ENCODE measurements at places on chromosomes 3 and 15.

GRCh38 chr3:99419116-99419515 is 219.3 kb upstream of the COL8A1 start:
- no peak for DNase-seq

- DNase-seq = no peak
Observed at GRCh38 chr3:65627062-65627461, 411.7 kb downstream of the MAGI1 start.

GRCh38 chr3:187011915-187012314 is 81.6 kb downstream of the ST6GAL1 start:
- DNase-seq = no peak

DNA sequence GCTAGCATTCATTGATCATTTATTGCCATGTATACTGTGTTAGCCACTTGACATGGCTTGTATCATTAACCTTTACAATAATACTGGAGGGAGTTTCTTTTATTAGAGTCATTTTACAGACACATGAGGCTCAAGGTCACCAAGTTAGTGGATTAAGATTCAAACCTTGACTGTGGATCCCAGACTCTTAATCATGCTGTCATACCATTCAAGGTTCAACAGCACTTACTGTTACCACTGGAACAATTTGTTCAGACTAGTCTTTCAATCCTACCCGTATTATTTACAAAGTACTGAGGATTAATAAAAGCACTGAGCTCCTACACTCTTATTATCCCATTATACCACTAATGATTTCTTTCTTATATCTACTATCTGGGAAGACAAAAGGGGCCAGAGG is 1.2 kb downstream of the COX17 start:
- DNase-seq = no peak

- DNase-seq = no peak
Observed at GRCh38 chr3:133521946-133522345, 51.5 kb upstream of the CDV3 start.

- no peak for DNase-seq
Observed at GRCh38 chr3:172246107-172246844, 202.0 kb downstream of the GHSR start.

- no peak for DNase-seq
Observed at GRCh38 chr3:151816091-151816604, 2.2 kb downstream of the AADAC start.

- no peak for DNase-seq
Observed at GRCh38 chr3:179969525-179969924, 67.2 kb downstream of the PEX5L start.

GRCh38 chr3:127735767-127736693 is 63.3 kb downstream of the ABTB1 start:
- no peak for DNase-seq

DNA sequence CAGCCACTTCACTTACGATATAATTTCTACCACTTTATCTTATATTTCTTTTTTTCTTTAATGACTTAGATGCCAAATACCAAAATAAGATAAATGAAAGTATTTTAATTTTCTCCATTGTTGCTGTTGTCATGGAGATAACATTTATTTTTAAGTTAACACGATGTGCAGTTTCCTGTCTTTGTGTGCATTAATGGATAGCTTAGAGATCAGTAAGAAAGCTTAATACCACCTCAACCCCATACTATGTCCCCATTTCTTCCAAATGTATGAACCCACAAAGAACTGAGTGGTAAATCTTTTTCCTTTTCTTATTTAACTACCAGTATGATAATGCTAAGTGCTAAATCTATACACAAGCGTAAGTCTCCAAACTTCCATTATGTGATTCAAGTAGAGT is 17.1 kb downstream of the PCNP start:
- DNase-seq = no peak

DNA sequence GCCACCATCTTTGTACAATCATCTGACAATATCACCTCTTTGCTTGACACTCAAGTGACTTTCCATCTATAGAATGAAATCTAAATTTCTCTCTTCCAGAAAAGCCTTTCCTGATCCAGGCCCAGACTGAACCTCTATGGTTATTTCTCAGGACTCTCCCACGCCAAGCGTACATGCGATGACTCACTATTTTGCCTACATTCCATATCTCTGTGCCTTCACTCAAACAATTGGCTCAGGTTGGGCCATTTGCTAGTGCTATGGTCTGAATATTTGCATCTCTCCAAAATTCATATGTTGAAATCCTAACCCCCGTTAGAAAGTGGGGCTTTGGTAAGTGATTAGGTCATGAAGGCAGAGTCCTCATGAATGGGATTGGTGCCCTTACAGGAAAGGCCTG is 43.9 kb downstream of the ST3GAL6 start:
- DNase-seq = no peak

DNA sequence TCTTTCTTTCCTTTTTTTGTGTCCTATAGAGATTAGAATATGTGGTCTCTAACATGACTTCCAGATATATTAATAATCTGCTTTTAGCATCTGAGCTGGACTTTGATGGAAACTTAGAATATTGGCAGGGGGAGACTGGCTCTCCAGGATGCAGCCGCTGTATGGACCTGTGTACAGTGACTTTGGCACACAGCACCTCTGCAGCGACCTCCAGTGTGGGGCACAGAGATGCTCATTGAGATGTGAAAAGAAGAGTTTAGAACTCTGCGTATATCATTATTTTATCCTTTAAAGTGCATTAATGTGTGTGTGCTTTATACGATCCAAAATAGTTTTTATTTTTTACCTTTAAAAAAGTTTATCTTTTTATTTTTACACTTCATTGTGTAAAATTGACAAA is 18.3 kb downstream of the CFAP161 start:
- DNase-seq = no peak

- peak; percentile 37 for DNase-seq
Observed at GRCh38 chr3:15636028-15636709, 34.6 kb downstream of the BTD start.

DNA sequence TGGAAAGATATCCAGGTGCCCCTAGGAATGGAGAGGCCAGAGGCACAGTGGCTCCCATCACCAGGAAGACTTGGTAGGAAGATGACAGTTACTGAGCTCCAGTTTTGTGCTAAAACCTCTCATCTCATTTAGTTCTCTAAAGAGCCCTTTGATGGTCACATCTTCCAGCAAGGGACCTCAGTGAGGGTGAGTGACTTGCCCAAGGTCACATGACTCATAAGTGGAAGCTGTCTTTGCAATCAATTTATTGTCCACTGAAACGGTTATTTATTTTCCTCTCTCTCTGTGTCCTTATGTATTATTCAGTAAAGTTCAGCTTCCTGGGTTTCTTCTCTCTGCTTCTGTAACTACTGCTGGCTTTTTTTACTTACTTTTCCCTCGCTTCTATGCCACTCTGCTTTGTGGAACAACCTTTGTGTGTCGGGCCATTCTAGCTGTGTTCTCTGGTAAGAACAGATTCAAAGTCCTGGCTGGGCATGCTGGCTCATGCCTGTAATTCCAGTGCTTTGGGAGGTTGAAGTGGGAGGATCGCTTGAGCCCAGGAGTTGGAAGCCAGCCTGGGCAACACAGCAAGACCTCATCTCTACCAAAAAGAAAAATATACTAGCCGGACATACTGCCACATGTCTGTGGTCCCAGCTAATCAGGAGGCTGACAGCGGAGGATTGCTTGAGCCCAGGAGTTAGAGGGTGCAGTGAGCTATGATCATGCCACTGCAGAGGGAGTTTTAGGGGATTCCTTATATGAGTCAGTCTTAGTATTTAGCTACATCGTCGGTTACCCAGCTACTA is 55.9 kb downstream of the PDIA5 start:
- no peak for DNase-seq

DNA sequence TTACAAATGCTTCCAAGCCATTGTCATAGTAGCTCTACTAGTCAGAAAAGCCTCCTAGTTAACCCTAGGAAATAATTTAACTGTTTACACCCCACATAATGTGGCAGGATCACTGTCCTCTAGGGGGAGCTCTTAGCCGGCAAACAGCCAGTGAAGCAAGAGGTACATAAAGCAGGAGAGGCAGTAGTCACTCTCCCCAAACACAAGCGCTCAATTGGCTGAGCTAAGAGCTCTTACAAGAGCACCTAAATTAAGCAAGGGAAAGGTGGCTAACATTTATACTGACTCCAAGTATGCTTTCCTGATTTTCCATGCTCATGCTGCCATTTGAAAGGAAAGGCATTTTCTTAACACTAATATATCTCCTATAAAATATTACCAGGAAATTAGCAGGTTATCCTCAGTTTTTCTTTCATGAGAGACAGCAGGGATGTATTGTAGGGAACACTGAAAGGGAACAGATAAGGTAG is 37.6 kb downstream of the NCEH1 start:
- peak; percentile 52 for DNase-seq

DNA sequence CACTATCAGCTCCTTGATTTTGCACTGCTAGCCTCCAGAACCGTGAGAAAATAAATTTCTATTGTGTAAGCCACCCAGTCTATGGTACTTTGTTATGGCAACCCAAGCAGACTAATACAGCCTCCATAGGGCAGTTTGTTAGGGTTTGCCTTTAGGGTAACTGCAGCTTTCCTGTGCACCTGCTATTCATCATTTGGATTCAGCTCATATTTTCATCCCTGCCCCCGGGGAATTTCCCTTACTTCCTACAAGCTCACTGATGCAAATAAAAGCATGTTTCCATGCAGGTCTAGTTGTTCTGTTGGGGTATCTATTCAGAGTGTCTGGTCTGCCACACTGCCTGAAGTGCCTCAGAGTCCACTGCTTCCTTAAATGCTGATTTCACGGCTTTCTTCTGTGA is 48.6 kb upstream of the ATOSA start:
- no peak for DNase-seq

DNA sequence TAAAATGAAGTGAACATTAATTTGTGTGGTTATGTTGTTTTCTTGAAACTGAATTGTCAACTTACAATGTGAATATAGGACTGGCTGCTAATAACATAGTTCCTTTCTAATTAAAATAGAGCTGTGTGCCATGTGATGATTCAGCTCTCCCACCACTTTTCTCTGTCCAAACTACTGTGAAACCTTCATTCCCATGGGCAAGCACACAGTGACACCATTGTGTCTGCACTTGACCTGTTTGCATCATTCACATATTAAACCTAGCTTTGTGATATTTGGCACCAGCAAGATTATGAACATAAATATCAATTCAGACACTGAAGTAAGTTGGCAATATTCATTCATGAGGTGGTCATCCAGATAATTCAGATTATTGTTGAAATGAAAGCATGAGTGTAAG is 78.8 kb upstream of the TCF12 start:
- no peak for DNase-seq

DNA sequence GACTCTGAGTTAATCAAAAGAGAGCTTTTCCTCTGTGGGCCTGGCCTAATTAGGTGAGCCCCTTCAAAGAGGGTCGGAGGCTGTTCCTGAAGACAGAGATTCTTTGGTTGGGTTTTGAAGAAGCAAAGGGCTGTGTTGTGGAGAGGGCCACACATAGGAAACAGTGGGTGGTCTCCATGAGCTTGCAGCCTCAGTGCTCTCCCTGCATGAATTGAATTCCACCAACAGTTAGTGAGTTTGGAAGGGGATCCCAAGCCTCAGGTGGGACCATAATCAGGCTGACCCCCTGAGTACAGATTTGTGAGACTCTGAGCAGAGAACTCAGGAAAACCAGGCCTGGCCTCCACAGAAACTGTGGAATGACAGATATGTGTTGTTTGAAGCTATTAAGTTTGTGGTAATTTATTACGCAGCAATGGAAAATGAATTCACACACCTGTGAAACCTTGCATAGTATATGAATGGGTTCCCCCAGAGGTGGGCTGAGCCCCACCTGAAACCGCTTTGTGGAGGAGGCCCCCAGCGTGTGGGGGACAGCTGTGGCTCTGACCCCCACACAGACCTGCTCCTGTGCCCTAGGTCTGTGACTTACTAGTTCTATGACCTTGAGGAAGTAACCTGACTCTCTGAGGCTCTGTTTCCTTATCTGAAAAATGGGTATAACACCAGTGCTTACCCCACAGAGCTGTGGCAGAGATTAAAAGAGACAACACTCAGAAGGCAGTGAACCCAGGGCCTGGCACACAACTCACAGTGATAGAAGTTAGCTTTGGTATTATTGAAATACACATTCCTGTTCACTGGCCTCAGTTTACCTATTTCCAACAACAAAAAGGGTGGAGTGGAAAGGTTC is 431.3 kb downstream of the FOXP1 start:
- no peak for DNase-seq

- DNase-seq = no peak
Observed at GRCh38 chr3:186003610-186004009, 65.8 kb upstream of the TRA2B start.

DNA sequence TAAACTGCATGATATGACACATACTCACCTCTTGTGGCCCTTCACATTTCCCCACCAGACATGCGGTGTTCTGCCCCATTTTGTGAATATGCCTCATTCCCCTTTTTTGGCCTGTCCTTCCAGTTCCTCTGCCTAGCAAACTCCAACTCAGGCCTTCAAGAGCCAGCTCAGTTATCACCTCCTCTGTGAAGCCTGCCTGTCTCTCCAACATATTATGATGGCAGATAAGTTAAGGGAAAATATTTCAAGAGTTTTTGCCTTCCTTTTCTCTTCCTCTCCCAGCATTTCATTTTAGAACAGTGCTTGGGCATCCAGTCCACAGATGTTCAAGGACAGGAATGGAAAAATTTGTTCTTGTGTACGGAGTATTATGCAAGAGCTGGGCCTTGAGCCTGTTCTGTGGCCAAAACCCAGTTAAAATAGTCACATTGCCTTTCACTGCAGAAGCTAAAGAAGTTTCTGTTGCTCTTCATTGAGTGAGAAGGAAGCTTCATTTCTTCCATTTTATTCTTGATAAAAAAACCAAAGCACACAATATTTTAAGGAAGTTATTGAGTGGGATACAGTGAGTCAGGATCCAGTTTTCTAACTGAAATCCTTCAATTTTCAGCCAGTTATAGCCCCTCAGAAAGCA is 192.0 kb downstream of the GHSR start:
- no peak for DNase-seq

DNA sequence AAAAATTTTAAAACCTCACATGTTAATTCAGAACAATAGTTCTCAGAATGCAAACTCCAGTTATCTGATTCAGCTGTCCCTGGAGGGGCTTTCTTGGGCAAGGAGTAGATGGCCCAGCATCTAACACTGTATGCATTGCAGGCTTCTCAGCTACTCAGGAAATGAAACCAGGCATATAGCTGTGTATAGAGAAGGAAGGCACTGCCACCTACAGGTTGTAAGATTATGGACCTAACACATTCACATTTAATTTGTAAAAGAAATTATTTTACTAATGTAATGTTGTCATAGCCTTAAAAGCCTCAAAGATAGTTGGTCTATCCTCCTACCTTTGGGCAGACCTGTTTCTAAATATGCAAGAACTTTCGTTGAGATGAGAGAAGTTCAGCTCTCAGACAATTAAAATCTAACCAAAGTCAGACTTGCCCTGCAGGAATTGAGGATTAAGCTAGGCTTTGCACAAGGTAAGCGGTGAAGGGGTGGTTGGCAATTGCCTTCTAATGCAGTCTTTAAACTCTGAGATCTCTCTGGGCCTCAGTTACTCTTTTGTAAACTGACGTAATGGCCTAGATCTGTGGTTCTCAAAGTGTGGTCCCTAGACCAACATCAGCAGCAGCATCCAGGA is 132.8 kb upstream of the SLC24A5 start:
- DNase-seq = no peak

Measured in activated T-cell treated with anti-CD3 and anti-CD28 coated beads for 48 hours (primary cell).